ENCODE measurements at places on chromosomes 6 and 20.
A peak's percentile ranks its signal among the peaks of the same experiment; 100 is the strongest.

DNA sequence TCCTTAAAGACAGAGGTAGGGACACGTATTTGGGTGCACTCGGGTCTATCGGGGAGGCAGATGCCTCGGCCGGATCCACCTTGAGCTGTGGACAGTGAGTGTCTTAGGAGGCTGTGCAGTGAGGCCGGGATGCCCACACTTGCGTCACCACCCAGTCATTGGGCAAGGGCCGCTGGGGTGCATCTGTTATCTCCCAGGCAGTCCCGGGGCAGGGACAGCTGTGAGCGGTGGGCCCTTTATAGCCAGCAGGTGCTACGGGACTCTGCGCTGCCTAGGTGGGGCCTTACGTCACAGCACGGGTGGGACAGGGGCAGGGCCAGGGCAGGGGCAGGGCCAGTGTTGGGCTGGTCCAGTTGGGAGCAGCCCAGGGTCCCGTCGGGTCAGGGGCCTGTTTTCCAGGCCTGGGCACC lies 689 bp upstream of the COL20A1 start:
- no peak for DNase-seq

GRCh38 chr20:50133474-50134217 lies 19.9 kb downstream of the PEDS1 start:
- DNase-seq: no peak

- DNase-seq: no peak
Measured at GRCh38 chr6:56250266-56250665, 2.9 kb upstream of the COL21A1 start.

DNA sequence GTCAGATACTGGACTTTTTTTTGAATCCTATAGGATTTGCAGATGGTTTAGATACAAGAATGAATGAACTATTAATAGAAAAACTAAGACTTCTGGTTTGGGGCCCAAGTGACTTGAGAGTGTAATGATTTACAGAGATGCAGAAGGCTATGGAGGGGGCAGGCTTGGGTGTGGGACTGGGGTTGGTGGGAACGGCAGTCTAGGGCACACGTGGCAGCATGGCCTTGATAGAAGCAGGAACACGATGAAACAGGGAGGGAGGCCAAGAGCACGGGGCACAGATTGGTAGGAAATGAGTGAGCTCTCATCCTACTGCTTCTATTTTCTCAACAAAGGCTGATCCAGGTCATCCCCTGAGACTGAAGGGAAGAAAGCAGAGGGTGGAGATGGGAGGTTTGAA lies 3.4 kb upstream of the UST start:
- DNase-seq: no peak

GRCh38 chr20:50516180-50516934 lies 6.2 kb downstream of the PTPN1 start:
- DNase-seq: no peak

DNA sequence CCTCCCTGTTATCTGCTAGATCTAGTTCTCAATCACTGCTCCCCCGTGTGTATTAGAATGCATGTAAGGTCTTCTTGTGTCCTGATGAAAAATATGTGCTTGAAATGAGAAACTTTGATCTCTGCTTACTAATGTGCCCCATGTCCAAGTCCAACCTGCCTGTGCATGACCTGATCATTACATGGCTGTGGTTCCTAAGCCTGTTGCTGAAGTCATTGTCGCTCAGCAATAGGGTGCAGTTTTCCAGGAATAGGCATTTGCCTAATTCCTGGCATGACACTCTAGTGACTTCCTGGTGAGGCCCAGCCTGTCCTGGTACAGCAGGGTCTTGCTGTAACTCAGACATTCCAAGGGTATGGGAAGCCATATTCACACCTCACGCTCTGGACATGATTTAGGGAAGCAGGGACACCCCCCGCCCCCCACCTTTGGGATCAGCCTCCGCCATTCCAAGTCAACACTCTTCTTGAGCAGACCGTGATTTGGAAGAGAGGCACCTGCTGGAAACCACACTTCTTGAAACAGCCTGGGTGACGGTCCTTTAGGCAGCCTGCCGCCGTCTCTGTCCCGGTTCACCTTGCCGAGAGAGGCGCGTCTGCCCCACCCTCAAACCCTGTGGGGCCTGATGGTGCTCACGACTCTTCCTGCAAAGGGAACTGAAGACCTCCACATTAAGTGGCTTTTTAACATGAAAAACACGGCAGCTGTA lies 73.4 kb downstream of the PTPN1 start:
- DNase-seq: no peak

DNA sequence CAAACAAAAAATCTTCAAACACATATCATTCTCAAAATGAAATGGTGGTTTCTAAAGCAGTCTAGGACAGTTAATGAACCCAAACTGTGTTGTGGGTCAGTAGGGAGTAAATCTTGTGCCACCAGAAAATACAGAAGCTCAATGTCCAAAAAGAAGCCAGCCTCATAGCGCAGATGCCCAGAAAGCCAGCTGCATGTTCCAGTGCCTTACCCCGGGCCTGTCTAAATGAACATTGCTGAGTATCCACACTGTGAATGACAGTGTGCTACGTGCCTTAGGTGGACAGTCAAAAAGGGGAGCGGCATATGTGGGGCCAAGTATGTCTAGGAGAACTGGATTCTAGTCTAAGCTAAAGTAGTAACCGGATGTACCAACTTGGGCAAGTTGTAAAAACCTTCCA lies 10.9 kb downstream of the FYN start:
- DNase-seq: no peak

DNA sequence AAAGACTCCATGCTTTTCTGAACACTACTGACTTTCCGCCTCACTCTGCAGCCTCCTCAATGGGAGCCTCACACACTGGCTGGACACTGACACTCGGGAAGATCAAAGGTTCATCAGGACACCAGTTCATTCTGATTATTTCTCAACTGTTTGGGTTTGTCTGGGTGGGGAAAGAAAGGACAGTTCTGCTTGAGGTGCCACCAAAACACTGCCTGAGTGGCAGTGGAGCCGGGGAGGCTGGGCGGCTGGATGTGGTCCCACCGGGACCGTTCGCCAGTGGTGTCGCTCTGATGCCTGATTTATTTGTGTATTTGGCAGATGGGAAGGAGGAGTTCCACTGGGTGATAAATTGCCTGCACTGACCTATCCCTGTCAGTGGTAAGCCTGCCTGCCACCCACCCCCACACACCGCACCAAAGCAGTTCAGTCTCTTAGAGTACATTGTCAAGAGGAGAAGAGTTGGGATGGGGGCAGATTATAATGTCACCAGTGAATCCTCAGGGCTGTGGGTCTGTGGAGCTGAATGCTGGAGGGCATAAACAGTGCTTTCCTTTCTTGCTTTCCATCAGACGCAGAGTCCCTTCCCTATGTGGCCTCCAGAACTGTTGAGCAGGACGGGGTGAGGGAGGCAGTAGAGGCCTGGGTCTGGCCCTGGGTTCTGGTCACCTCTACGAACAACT lies 49.8 kb downstream of the EDN1 start:
- DNase-seq: no peak

GRCh38 chr6:147382945-147383554 lies 125.4 kb upstream of the SAMD5 start:
- DNase-seq: no peak

- DNase-seq: peak; percentile 86
Measured at GRCh38 chr6:24991810-24992467, 56.2 kb upstream of the RIPOR2 start.

Data from T-helper 1 cell (primary cell).